ENCODE measurements at places on chromosomes 5 and 9.

DNA sequence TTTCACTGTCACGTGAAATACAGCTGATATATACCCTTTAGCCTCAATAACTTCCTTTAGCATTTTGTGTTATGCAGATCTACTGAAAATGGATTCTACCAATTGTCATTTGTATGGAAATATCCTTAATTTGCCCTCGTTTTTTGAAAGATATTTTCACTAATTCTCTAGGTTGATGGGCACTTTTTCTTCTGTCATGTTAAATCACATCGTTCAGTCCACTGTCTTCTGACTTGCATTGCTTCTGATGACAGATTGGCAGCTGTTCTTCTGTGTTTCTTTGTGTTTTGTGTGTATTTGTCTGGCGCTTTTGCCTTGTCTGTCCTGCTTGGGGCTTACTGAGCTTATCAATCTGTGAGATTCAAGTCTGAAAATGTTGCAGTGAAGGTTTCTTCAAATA lies 9.7 kb upstream of the CLPTM1L start:
- DNase-seq: no peak

GRCh38 chr5:305050-305449 lies 16.5 kb upstream of the AHRR start:
- no peak for DNase-seq

DNA sequence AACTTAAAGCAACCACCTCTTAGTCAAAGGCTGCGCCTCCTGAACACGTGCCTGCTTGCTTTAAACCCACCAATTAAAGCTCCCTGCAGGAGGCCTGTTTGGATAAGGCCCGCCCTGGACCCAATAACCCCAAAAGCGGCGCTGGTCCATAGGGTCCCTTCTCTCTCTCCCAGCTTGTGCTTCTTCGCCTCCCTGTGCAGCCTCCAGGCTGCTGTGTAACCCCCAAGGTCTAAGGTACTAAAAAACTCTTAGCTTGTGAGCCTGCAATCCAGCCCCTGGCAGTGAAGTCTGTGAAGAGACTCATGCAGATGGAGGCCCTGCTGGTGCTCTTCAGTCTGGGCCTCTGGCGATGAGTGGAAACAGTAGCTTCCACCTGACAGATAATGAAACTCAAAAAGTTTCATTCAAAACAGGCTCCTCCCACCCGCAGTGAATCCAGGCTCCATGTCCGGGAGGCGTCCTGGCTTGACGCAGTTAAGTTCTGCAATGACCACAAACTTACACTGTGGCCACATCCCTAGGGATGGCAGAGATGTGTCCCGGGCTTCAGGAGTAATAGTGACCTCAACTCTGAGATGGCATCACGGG lies 97.3 kb downstream of the PRRT1B start:
- no peak for DNase-seq

DNA sequence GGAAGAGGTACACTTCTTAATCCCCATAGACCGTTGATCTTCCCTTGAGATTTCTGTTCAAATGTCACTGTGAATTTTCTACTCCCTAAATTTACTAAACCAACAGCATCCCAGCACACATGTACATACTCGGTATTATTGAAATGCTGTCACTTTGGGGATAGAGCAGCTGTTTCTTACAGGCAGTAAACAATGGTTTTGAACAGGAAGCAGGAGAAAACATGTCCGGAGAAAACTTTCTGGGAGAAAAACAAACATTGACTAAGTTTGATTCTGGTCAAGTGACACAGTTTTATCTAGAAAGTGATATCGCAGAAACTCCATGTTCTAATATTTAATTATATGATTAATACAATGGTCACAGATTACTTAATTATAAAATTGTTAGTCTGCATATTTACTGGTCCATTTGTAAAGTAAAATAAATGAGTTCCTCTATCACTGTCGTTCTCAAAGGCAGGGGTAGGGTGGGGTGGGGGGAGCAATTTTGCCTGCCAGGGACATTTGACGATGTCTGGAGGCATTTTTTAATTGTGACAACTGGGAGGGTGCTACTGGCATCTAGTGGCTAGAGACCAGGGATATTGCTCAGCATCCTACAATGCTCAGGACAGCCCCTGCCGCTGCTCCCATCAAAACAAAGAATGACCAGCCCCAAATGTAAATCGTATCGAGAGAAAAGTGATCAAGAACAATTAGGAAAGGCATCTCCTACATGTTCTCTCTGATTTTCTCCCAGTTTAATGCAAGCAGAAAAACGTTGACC lies 12.2 kb downstream of the TAS2R1 start:
- no peak for DNase-seq

DNA sequence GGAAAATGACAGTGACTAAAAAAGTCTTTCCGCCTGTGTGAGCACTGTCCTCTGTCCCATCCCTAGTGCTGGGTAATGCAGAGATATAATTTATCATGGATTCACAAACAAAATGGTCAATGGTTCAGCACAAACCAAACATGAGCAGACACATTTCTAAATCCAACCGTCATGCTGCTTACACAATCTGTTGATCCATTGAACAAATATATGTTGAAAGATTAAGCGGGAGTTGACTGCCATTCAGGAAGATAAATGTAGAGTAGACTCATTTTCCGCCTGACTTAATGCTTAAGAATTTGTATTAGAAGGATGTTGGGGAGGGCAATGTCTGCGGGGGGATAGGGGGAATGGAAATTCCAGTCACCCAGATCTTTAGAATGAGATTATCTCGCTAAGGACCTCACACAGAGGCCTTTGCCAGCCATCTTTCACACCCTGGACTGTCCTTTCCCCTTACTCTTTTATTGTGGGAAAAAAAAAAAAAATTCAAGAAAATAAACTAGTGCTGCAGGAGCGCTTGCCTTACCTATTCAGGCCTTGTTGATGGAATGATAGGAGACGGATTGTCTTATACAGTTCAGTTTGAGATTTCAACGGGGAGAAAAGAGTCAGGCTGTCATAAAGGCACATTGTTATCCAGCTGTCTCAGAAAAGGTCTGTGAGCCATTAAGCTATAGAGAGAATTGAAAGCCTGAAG lies 153.7 kb downstream of the TLE1 start:
- no peak for DNase-seq

- DNase-seq: no peak
Observed at GRCh38 chr9:134760750-134761420, 119.3 kb downstream of the COL5A1 start.

DNA sequence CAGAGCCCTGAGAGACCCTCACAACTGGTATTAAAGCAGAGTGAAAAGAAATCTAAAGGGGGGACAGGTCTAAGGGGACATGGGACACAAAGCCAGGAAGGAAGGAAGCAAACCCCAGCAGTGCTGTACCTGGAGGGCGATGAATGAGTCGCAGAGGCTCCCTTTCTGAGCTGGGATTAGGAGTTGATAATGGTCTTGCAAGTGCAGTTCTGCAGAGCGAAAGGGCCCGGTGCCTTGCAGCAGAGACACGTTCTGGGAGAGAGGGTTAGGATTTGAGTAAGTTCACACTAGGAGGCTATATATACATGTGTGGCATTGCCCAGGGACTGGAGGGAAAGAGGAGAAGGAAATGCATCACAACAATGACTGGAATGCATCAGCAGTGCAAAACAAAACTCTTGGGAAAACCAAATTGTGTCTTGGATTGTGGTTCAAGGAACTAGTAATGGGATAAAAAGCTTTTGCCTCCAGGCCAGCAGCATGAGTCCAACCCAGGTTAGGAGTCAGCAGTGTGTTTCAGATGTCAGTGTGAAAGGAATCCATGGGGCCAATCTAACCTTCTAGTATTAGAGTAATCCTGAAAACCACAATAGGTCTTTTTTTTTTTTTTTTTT lies 38.8 kb upstream of the LIFR start:
- no peak for DNase-seq

- no peak for DNase-seq
Observed at GRCh38 chr5:85278193-85278592, 893.5 kb upstream of the EDIL3 start.

DNA sequence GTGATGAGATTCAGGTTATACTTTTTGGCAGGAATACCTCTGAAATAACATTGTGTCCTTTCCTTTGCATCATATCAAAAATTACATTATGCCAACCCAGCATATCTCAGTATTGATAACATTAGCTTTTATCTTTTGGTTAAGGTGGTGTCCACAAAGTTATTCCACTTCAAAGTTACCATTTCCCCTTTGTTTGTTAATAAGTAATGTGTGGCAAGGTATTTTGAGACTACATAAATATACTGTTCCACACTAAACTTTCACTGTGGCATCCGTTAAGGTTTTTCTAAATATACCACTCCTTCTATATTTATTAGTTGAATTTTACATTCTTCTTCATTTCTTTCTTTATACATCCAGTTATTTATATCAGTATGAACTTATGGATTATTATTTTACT lies 14.1 kb upstream of the ARHGEF37 start:
- no peak for DNase-seq

GRCh38 chr9:71524516-71524915 lies 243.8 kb downstream of the CEMIP2 start:
- DNase-seq: no peak
